ENCODE measurements at places on chromosomes 3 and 15. TPM values are rescaled to one million over a fixed set of nuclear protein-coding genes. Genes with fewer than 3 reads are reported as not detected.

Gene PYGO1
- 10.0 TPM for total RNA-seq

- DNase-seq, result peak; percentile 81
- H3K4me3 ChIP-seq, result no peak overlapping the region
- H3K27me3 ChIP-seq, result no peaks in the 10 kb centered on the region
- H3K4me1 ChIP-seq, result peaks cover 5% of the 10 kb centered on the region
Measured at GRCh38 chr15:33008284-33008995, 186.1 kb downstream of the FMN1 start.

DNA sequence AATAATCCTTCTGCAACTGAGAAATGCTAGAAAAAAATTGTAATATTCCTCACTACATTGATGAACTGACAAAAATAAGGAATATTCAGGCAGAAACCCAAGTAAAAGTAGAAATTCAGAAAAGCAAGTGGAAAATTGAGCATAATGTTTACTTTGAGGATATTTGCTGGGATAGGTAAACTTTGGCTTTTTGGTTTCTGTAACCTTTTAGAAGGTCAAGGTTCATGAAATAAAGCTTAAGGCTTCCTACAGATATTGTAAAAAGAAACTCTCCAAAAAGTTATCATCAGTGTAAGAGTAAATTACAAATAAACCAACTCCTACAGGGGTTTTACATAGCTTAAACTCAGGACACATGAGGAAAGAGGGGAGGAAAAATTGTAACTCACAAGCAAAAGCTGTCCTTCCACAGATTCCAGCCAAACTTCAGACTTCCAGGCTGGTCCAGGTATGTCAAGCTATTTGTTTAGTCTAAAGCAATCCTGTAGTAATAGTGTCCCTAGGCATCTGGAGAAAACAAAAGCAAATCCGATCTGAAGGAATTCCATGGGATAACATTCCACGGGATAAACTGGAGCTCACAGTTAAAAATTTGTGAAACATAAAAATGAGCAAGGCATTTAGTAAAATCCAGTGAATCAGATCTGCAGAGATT is 21.1 kb downstream of the C3orf70 start:
- H3K27ac ChIP-seq, result no peak overlapping the region
- 0 out of 2 replicates have a peak, but pooled peaks cover 2% of the 10 kb centered on the region for H3K27me3 ChIP-seq
- no peak overlapping the region for H3K4me3 ChIP-seq
- H3K36me3 ChIP-seq, result no peaks in the 10 kb centered on the region
- no peaks in the 10 kb centered on the region for H3K4me1 ChIP-seq

Gene KCNAB1
- total RNA-seq, result under 0.01 TPM

DNA sequence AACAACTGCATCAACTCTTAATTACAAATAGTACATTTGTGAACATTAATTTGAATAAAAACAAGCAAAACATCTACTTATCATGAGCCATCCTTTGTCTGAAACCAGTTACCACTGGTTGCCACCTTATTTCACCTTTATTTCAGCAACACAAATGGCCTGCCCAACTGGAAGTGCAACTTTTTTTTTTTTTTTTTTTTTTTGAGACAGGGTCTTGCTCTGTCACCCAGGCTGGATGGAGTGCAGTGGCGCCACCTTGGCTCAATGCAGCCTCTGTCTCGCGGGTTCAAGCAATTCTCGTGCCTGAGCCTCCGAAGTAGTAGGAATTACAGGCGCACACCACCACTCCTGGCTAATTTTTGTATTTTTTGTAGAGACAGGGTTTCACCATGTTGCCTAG is 13.1 kb downstream of the WDR82 start:
- H3K27ac ChIP-seq, result no peak overlapping the region
- peaks cover 3% of the 10 kb centered on the region for H3K4me1 ChIP-seq
- H3K36me3 ChIP-seq, result peaks cover 54% of the 10 kb centered on the region
- H3K4me3 ChIP-seq, result no peak overlapping the region

Gene GHRL
- not detected for total RNA-seq

Gene DUOX1
- not detected for total RNA-seq

Gene PIERCE2
- total RNA-seq, result 0.36 TPM

- H3K27ac ChIP-seq, result no peak overlapping the region
- H3K27me3 ChIP-seq, result no peaks in the 10 kb centered on the region
- H3K36me3 ChIP-seq, result peaks cover 17% of the 10 kb centered on the region
- DNase-seq, result no peak
Measured at GRCh38 chr15:70093481-70094319, 4.0 kb downstream of the TLE3 start.

- DNase-seq, result no peak
- H3K36me3 ChIP-seq, result no peaks in the 10 kb centered on the region
- H3K4me3 ChIP-seq, result no peak overlapping the region
- H3K27ac ChIP-seq, result no peak overlapping the region
- H3K27me3 ChIP-seq, result no peaks in the 10 kb centered on the region
Measured at GRCh38 chr15:95131131-95131556, 899.8 kb downstream of the MCTP2 start.

GRCh38 chr3:17642474-17642873 is 100.0 kb downstream of the TBC1D5 start:
- DNase-seq, result no peak
- no peak overlapping the region for H3K27ac ChIP-seq
- peaks cover 1% of the 10 kb centered on the region for H3K4me1 ChIP-seq
- H3K4me3 ChIP-seq, result no peak overlapping the region
- H3K36me3 ChIP-seq, result no peaks in the 10 kb centered on the region

DNA sequence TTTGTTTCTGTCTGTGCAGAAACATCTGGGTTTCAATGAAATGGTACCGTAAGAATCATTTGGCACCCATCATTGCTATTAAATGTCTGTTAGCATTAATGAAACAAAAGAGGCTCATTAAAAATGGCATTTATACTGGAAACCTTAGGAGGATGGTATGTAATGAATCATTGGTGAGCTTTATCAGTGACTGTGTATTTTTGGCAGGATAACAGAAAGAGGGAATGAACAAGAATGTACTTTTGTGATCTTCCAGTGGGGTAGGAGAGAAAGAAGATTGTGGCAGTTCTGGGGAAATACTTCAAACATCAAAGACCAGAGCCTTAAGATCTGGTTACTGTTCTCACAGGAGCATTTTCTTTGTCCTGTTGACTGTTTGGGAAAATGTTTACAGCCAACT is 4.7 kb upstream of the DCBLD2 start:
- no peaks in the 10 kb centered on the region for H3K36me3 ChIP-seq
- H3K4me1 ChIP-seq, result peaks cover 2% of the 10 kb centered on the region
- H3K27ac ChIP-seq, result peak overlapping the region; percentile 60

- no peaks in the 10 kb centered on the region for H3K36me3 ChIP-seq
- no peak overlapping the region for H3K27ac ChIP-seq
- H3K27me3 ChIP-seq, result no peaks in the 10 kb centered on the region
- no peak for DNase-seq
Measured at GRCh38 chr15:37121492-37121891, 21.1 kb upstream of the MEIS2 start.

DNA sequence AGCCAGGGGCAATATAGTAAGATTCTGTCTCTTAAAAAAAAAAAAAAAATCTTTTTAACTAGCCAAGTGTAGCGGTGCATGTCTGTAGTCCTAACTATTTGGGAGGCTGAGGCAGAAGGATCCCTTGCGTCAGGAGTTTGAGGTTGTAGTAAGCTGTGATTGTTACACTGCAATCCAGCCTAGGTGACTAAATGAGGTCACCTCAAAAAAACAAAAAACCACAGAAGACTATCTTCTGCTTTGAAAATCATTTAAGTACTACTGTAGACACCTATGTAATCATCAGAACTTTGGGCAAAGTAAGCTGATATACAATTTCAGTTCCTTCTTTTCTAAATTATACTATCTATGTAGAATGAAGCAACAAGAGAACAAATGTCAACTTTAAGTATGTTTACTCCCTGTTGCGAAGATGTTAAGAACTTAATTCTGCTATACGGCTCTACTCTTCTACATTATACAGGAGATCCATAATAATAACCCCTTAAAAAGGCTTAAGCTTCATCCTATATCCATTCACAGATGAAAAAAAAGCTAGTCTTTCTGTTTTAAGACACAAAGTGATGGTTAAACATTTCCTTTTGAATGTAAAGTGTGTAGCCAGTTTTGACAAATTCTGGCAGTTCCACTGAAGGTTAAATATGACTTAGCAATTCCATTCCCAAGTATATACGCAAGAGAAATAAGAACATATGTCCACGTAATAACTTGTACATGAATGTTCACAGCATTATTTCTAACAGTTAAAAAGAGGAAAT is 15.2 kb downstream of the DAZL start:
- H3K36me3 ChIP-seq, result no peaks in the 10 kb centered on the region

- H3K4me3 ChIP-seq, result no peak overlapping the region
- no peak overlapping the region for H3K27ac ChIP-seq
- no peak for DNase-seq
- H3K4me1 ChIP-seq, result peaks cover 6% of the 10 kb centered on the region
- no peaks in the 10 kb centered on the region for H3K27me3 ChIP-seq
Measured at GRCh38 chr3:170815340-170815739, 54.7 kb downstream of the RPL22L1 start.

Gene IGDCC3
- under 0.01 TPM for total RNA-seq

DNA sequence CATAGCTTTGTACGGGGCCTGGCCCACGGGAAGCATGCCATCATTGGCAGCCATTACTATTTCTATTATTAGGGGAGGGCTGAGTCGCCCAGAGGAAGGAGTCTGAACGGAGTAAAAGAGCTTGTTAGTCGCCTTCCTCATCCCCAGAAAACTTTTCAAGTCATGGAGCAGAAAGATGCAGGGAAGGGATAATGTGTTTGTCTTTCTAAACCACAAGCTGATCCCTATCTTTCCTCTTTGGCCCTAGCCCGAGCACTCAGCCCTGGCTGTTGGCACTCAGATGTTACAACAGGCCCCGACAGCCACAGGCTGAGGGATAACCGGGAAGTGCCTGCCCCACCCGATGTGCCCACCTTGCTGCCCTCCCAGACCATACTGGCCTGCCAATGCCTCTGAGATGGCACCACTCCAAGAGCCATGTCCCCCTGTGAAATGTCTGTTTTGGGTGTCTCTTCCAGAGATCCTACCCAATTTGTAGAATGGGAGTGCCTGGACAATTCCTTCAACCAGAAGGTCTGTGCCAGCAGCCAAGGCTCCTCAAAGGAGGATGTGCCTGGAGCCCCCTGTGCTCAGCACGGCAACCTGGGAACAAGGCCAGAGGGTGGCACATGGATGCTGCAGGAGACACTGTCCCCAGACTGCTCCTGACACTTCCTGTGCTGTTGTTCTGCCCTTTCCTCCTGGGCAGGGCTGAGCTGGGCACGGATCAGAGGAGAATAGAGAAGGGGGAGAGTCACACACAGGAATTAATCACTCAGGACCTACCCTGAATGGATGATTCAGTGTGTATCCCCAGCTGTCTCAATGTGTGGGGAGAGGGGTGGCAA is 10.8 kb downstream of the PAK6 start:
- H3K27me3 ChIP-seq, result peaks cover 62% of the 10 kb centered on the region
- H3K27ac ChIP-seq, result no peak overlapping the region
- no peak overlapping the region for H3K4me3 ChIP-seq

- H3K4me3 ChIP-seq, result no peak overlapping the region
- no peaks in the 10 kb centered on the region for H3K36me3 ChIP-seq
- peaks cover 10% of the 10 kb centered on the region for H3K4me1 ChIP-seq
- DNase-seq, result peak; percentile 61
- no peaks in the 10 kb centered on the region for H3K27me3 ChIP-seq
Measured at GRCh38 chr3:65776494-65776893, 262.2 kb downstream of the MAGI1 start.

GRCh38 chr3:51808934-51809333 is 29.9 kb upstream of the IQCF6 start:
- H3K4me3 ChIP-seq, result no peak overlapping the region
- DNase-seq, result no peak
- H3K27me3 ChIP-seq, result no peaks in the 10 kb centered on the region
- H3K4me1 ChIP-seq, result no peaks in the 10 kb centered on the region

DNA sequence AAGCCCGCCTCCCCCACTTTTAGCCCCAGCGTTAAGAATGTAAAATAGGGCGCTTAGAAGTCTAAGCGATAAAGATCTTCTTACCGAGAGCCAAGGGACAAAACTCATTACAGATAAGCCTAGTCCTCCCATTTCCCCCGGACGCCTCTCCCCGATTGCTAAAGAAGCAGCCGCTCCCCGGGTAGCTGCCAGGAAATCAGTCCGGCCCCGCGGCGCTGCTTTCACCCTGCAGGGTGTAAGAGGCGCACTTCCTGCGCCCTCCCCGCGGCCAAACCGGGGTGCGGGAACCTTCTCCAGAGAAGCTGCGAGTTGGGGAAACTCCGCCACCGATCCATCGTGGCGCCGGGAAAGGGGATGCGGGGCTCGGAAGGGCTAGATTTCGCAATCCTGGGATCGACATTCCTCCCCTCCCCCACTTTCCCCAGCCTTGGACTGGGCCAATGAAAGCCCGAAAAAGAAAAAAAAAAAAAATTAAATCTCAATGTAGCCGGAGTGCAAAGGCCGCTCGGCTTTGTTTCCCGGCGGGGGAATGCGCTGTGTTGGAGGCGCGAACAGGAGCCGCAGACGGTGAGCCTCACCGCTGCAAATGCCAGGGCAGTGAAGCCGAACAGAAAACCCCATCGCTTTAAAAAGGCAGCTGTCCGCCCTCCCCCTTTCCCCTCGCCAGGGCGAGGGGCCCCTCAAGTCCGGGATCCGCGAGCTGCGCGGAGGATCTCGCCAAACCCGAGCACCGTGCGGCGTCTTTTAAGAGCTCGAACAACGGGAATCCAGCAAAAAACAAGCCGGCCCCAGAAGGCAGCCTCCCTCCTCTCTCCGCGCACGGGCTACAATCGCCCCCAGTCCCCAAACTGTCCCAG is 626 bp upstream of the PTPRG start:
- H3K27ac ChIP-seq, result peak overlapping the region; percentile 81
- H3K4me1 ChIP-seq, result peaks cover 2% of the 10 kb centered on the region
- no peaks in the 10 kb centered on the region for H3K27me3 ChIP-seq
- peak overlapping the region; percentile 99 for H3K4me3 ChIP-seq
- no peaks in the 10 kb centered on the region for H3K36me3 ChIP-seq

GRCh38 chr15:43299411-43299810 is 31.0 kb downstream of the LCMT2 start:
- peaks cover 42% of the 10 kb centered on the region for H3K27me3 ChIP-seq
- H3K27ac ChIP-seq, result no peak overlapping the region
- no peaks in the 10 kb centered on the region for H3K36me3 ChIP-seq
- H3K4me1 ChIP-seq, result no peaks in the 10 kb centered on the region
- H3K4me3 ChIP-seq, result no peak overlapping the region

- no peak overlapping the region for H3K27ac ChIP-seq
- H3K4me1 ChIP-seq, result no peaks in the 10 kb centered on the region
- no peaks in the 10 kb centered on the region for H3K36me3 ChIP-seq
- H3K4me3 ChIP-seq, result no peak overlapping the region
Measured at GRCh38 chr3:187979564-187979963, 174.4 kb upstream of the LPP start.

GRCh38 chr3:46089237-46090011 is 62.1 kb upstream of the XCR1 start:
- H3K27ac ChIP-seq, result no peak overlapping the region
- H3K36me3 ChIP-seq, result no peaks in the 10 kb centered on the region
- H3K4me1 ChIP-seq, result peaks cover 5% of the 10 kb centered on the region
- DNase-seq, result peak; percentile 93
- 0 out of 2 replicates have a peak, but pooled peaks cover 2% of the 10 kb centered on the region for H3K27me3 ChIP-seq

GRCh38 chr3:36866368-36866767 is 78.5 kb downstream of the TRANK1 start:
- no peaks in the 10 kb centered on the region for H3K27me3 ChIP-seq
- no peak for DNase-seq
- 0 out of 2 replicates have a peak, but pooled peaks cover 1% of the 10 kb centered on the region for H3K36me3 ChIP-seq
- H3K4me3 ChIP-seq, result no peak overlapping the region

GRCh38 chr3:18641916-18642315 is 216.8 kb upstream of the SATB1 start:
- H3K4me3 ChIP-seq, result no peak overlapping the region
- no peak for DNase-seq
- no peak overlapping the region for H3K27ac ChIP-seq
- no peaks in the 10 kb centered on the region for H3K4me1 ChIP-seq

Data from IMR-90 (cell line).